ENCODE measurements at places on chromosomes 1 and 21.

DNA sequence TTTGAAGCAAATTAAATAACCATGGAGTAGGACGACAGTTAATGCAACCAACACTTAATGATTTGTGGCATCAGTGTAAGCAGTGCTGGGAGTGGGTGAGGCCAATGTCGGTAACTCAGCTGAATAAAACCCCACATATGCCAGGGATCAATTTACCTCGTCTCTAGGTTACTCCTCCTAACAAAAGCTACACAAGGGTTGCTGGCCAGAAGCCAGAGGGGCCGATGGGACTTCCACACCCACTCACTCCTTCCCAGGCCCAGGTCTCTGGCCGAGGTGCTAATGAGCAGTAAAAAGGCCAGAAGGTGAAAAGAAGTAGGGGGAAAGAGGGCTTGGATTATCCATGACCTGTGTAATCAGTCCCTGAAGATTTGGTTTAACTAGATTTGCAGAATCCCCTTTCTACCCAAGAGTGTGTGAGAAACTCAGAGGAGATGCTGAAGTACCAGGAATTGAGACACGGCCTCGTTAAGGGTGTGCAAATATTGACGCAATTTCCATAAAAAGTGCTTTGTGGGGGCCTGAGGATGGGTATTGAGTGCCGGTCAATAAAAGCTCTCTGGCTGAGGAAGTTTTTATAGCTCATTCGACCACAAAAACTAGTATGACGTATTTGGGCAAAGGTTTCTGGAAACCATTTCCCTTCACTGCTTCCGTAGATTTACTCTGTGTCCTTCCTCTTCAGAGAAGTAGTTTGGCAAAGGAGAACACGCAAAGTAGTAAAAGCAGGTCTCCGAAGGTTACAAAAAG lies 145.5 kb downstream of the TBX15 start:
- peak; percentile 85 for DNase-seq

GRCh38 chr1:212271823-212272485 lies 13.3 kb upstream of the PPP2R5A start:
- no peak for DNase-seq

GRCh38 chr21:29168891-29169315 lies 38.5 kb downstream of the MAP3K7CL start:
- no peak for DNase-seq

DNA sequence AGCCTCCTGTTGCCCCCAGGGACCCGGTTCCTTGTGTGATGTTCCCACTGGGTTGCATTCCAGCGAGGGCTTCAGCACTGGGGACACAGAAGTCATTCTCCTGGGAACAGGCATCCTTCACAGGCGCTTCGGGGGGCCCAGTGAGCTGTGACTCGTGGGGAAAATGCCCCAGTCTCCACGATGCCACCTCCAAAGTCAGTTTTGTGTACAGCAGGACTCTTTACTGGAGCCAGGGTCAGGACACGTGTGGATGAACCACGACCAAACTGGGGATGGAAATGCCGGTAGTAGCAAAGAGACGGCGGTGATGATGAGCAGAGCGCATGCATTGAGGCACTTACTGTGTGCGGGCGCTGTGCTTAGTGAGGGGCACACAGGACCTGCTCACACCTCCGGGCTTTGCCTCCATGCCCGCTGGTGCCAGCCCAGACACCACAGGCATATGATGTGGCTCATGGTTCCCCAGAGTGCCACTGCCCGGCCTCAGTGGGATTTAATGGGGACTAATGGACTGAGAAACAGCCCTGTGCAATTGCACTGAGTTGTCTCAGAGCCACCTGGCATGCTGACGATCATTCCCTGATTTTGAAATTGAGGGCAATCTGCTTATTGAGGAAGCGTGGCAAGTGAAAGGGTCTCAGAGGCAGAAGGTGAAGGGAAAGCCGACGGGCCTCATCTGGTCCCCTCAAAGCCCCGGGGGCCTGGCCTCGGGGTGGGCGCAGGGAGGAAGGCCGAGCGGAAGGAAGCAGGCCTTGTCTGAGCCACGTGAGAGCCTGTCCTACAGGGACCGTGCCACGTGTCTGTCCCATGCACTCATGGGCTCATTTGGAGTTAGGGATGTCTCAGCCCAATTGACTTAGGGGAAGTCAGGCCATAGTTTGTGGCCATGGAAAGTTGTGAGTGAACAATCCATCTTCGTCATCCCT lies 91.4 kb downstream of the PDE9A start:
- DNase-seq, result no peak

- DNase-seq, result no peak
Observed at GRCh38 chr21:15023776-15024175, 41.0 kb downstream of the NRIP1 start.

- no peak for DNase-seq
Observed at GRCh38 chr1:7475691-7476090, 295.4 kb upstream of the VAMP3 start.

DNA sequence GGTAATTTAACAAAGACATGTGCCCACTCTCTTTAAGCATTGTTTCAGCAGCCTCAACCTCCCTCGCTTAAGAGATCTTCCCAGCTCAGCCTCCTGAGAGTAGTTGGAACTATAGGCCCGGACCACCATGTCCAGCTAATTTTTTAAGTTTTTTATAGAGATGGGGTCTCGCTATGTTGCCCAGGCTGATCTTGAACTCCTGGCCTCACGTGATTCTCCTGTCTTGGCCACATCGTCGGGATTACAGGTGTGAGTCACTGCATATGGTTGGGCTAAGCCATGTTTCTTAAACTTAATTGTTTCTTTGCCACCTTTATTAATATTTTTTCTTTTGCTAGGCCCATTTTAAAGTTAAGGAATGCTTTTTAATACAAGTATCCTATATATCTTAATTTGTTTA lies 18.6 kb upstream of the AGPAT3 start:
- DNase-seq, result no peak

GRCh38 chr21:41615613-41616012 lies 107.7 kb upstream of the TMPRSS2 start:
- no peak for DNase-seq

- DNase-seq, result peak; percentile 22
Observed at GRCh38 chr1:12208764-12209494, 20.9 kb upstream of the VPS13D start.

DNA sequence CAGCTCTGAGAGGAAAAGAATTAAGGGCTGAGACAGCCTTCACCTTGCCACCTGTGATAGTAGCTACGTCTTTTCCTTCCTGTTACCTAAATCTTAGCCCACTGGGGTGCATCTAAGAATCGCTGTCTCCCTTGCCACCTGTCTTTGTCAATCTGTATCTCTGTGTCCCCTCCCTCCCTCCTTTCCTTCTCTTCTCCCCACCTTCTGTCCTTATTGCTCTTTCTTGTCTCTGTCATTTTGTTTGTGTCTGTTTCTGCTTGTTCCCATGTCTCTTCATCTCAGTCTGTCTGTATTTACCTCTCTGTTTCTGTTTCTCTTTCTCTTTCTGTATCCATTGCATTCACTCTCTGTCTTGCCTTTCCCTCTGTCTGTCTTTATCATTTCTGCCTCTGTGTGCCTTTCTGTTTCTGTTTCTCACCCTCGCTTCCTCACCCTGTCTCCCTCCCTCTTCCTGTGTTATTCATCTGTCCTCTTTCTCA lies 30.2 kb downstream of the SLC22A15 start:
- no peak for DNase-seq

- DNase-seq, result no peak
Observed at GRCh38 chr1:221149111-221149510, 269.9 kb downstream of the HLX start.

DNA sequence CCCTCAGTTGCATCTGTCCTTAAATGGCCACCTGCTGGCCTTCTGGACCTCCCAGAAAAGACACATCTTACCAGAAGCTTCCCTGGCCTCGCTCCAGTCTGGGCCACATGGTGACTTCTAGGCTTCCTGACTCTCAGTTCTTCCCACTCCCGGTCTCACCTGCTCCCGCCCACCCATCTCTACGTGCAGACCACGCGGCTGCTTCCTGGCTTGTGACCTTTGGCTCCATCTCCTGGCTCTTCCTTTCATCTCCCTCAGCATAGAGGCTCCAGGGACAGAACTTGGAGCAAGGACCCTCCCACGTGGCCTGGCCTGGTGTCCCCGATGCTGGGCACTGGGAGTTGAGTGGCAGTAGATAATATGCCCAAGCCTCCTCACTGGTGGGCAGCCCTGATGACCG lies 124.9 kb upstream of the IRF2BP2 start:
- DNase-seq, result no peak

GRCh38 chr21:33125680-33126375 lies 55.9 kb downstream of the OLIG1 start:
- DNase-seq, result no peak

GRCh38 chr1:98368995-98369394 lies 292.5 kb upstream of the SNX7 start:
- DNase-seq, result no peak

DNA sequence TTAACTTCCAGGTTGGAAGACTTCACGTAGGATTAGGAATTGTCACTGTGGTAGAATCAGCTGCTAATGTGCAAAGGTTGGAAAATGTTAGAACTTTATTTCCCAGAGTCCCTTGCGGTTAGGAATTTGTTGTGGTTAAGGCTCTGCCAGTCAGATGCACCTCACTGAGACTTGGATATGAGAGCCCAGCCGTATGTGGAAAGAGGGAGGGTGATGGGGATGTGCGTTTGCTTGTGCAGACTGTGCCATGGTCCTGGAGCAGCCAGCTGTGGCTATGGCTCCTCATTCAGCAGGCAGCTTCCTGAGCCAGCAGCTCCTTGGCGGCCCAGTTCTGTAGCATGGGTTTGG lies 12.5 kb downstream of the S100A10 start:
- no peak for DNase-seq

DNA sequence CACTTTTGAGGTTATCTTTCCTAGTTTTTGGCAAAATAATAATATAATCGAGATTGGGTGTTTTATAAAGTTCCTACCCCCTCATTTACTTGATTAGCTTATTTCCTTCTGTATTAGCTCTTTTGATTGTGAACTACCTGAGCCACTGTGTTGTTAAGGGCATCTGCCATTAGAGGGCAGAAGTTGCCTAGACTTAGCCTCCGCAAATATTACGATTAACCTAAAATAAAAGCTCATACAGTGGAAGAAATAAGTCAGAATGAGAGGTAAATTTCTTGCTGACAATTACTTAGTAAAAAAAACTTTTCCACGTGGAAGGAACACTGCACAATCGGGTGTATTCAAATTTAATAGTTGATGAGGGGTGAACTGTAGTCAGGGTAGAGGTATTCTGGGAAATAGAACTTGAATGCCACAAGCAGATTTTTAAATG lies 2.3 kb downstream of the H3-3A start:
- no peak for DNase-seq

DNA sequence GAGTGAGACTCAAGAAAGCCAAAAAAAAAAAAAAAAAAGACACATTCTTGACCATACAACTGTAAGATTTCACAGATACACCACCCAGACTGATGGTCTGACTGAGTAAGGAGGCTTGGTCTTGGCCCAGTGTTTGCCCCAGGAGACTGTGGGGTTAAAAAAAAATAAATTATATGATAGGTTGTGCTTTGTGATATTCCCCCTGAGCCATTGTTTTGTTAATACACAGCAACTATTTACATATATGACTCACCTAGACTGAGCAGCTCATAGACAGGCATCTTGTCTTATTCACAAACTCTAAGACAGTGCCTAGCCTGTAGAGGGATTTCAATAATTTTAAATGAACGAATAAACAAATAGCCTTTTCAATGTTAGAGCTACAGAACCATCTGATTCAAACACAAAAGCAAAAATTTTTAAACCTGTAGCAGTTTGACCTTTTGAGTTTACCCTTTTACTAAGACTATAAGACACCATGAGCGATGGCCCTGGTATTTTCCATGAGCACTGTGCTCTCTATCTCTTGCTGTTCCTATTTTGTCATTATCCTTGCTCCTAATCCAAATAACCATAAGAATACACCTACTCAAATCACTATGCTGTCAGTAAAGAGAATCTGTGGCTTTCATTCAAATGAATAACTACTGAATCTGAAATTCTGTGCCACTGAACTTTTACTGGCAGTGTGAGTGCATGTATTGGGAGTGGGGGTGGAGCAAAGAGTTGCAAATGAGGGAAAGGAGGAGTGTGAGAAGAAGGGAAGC lies 199.4 kb upstream of the PTBP2 start:
- no peak for DNase-seq

DNA sequence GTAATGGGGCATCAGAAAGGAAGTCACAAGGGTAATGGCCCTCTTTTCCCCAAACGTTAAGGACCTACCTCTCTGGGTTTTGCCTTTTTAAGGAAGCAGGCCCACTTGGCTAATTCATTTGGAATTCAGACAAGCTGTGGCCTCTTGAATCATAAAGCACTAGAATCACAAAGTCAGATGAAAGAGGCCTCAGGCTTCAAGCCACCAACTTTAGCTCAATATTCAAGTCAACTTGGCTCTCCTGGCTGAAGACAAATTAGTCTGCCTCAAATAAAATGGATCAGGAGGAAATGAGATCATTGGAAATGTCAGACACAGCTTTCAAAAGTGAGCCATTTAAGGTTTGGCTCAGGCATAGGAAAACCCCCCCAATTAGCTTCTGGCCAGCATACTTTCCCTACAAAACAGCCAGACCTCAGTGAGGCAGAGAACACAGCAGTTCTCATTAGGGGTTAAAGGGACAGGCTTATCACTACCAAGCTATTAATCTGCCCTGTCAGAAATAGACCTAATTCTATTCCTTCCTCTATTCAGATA lies 34.3 kb downstream of the SLC35D1 start:
- no peak for DNase-seq

- no peak for DNase-seq
Observed at GRCh38 chr1:108057541-108057940, 92.6 kb upstream of the VAV3 start.

GRCh38 chr1:186513526-186513925 lies 52.6 kb upstream of the PDC start:
- DNase-seq, result no peak

- DNase-seq, result no peak
Observed at GRCh38 chr21:14569868-14570267, 23.8 kb upstream of the SAMSN1 start.

DNA sequence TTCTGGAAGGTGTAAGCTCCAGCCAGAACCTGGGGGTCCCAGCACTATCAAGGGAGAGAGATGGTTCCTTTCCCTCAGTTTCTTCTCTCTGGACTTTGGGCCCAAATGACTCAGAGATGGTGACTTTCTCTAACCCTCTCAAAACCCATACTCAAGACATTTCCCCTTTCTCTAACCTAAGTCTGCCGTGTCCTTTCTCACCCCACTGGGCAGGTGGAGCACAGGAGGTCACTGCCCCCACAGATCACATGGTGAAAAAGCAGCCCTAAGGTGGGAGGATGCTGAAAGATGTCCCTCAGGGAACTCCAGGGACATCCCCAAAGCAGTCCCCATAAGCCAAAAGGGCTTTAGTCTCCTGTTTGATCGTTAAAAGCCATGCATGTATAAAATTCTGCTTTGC lies 173.7 kb downstream of the HIVEP3 start:
- DNase-seq, result no peak

- no peak for DNase-seq
Observed at GRCh38 chr21:45990049-45990711, 8.6 kb downstream of the COL6A1 start.

Measured in NCI-H774 (cell line).